ENCODE measurements at places on chromosomes 16 and 17.

DNA sequence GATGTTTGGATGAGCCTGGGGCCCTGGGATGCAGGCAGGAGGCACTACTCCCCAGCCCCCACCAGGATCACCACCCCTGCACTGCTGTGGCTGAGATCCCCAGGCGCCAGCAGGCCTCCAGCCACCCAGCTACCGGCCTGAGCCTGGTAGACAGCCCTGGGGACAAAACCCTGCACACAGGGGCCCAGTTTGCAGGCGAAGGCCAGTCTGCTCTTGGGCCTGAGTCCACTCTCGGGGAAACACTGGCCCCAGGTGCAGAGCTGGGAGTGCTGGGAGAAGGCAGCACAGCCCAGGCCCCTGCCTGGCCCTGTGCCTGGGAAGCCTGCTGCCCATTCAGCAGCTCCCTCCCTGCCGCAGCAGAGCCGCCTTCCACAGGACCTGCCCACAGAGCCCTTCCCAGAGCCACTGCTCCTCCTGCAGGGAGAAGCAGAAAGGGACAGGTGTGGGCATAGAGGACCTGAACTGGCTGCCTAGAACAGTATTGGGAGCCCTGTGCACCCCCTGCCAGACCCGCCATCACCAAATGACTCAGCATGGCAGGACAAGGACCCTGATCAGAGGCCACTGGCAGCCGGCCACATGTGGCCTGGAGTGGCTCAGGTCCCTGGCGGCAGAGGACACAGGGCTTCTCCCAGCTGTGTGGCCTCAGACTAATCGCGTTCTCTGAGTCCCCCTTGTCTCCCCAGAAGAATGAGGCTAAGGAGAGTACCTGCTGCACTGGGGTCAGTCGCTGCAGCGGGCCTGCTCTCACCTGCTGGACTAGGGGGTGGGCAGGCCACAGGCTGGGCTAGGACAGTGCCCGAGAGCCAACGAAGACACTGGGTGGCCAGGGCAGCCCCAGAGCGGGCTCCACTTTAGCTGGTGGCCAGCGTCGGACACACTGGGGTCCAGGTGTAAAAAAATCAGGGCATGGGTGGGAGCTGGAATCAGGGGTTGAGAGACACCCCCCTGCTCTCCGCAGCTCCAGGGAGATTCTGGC, 10.7 kb downstream of the MSRB1 start:
- peak; percentile 40 for DNase-seq

DNA sequence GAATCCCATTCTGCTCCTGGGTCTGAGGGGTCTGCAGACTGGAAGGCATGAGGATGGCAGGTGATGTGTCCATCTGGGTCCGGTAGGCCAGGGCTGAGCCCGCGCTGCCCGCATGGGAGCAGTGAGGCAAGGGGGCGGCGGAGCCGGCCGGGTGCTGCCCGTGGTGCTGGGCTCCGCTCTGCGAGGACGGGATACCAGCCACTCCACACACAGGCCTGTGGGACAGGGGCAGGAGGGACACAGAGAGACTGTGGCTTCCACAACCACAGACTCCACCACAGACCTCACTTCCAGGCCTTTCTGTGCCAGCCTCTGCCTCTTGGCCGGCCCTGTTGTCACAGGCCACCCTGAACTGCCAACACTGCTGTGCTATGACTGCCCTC, 25.4 kb downstream of the MAP1LC3B start:
- no peak for DNase-seq

DNA sequence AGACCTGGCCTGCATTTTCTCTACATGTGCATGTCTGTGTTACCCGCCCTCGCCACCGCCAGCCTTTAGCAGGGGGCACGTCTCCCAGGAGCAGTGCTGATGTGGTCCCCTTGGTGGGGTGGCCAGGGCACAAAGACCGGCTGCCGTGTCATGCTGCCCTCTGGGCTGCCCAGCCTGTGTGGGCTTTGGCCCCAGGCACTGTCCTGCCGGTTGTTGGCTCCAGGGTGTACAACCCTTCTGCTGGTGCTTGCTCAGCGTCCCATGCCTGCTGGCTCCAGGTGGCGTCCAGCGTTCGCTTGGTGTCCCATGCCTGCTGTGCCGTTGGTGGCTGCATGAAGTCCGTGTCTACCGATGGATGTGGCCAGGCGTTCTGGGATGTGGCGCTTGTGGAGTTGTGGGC, 4.1 kb downstream of the BAIAP2 start:
- DNase-seq: no peak

DNA sequence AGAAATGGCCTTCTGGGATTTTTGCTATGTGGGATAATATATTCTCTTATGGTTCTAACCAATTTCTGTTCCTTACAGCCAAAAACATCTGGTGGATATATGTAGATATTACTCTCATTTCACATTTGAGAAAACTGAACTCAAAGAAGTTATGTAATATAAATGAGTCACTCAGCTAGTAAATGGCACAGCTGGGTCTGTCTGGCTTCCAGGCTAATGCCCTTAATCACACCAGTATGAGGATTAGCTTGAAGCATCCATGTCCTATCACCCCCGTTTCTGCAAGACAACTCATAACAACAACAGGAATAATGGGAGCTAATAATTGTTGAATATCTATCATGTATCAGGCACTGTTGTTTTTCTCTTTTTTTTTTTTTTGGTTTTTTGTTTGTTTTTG, 34.4 kb upstream of the USP7 start:
- no peak for DNase-seq

- DNase-seq: no peak
Measured at GRCh38 chr17:68910789-68911431, 44.3 kb downstream of the ABCA8 start.

GRCh38 chr17:14756479-14756878, 455.6 kb downstream of the HS3ST3B1 start:
- no peak for DNase-seq

- peak; percentile 16 for DNase-seq
Measured at GRCh38 chr16:30637944-30638343, 12.8 kb upstream of the PRR14 start.

DNA sequence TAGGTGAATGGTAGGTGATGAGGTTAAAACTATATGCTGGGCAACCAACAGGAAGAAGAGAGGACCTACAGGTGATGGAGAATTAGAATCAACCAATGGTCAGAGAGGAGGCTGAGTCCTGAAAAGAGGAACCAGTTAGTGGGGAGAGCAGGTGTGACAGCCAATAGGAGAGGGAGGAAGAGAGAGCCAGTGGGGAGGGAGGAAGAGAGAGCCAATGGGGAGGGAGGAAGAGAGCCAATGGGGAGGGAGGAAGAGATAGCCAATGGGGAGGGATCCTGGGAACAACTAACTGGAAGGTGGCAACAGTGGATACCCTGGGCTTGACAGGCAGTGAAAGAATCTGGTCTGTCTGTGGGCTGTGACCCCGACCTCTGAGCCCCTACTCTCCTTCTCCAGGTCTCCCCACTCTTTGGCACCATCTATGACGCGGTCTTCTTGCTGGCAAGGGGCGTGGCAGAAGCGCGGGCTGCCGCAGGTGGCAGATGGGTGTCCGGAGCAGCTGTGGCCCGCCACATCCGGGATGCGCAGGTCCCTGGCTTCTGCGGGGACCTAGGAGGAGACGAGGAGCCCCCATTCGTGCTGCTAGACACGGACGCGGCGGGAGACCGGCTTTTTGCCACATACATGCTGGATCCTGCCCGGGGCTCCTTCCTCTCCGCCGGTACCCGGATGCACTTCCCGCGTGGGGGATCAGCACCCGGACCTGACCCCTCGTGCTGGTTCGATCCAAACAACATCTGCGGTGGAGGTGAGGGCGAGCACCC, 3.7 kb downstream of the GUCY2D start:
- DNase-seq: no peak

GRCh38 chr17:37605813-37606505, 3.3 kb downstream of the SYNRG start:
- no peak for DNase-seq

DNA sequence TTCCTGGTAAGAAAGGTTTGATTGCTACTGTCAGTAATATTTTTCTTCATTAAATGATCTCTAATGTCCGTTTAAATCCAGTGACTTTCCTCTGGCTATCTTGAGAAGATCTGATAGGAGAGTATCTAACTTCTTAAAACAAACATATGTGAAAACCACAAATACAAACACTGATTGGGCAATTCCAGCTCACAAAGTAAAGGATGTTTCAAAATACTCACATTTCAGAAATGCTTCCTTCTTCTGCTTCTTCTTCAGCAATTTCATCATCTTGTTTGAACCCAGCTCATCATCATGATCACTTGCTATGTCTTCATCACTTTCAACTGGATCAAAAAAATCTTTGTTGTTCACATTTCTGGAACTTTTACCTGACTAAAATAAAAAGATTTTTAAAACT, 64.3 kb upstream of the RBL2 start:
- DNase-seq: no peak

DNA sequence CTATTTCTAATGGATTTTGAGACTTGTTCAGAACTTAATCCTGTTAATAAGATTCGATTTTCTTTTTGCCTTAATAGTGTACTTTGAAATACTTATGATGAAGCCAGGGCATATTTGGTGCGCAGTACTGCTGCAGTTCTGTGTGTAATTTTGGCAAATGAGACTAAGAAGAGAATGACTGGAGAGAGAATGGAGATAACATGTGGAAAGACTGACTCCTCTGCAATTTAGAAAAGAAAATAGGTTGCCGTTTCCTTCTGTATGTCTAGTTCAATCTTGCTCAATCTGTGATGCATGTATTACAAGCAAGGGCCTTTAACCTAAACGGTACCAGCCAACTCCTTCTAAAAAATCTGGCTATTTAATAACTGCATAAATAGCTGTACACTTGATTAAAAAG, 285.1 kb upstream of the CDH11 start:
- DNase-seq: no peak

DNA sequence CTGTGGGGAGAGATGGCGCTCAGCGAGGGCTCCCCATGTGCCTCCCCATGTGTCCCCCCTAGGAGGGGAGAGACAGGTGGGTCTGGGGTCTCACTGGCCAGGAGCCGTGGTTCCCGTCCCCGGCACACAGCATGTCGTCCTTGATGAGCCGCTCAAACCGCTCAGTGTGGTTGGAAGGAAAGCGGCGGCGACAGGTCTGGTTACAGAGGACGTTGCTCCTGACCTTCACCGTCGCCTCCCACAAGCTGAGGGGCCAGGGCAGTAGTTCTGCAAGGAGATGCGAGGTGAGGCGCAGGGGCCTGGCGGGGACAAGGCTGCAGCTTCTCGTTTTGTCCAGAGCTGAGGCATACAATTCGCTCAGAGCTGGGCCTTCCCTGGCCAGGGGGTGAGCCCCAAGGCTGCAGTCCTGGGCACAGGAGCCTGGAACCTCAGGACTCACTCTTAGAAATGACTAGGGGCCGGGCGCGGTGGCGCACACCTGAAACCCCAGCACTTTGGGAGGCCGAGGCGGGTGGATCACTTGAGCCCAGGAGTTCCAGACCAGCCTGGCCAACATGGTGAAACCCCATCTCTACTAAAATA, 22.8 kb upstream of the UBE2I start:
- DNase-seq: no peak

DNA sequence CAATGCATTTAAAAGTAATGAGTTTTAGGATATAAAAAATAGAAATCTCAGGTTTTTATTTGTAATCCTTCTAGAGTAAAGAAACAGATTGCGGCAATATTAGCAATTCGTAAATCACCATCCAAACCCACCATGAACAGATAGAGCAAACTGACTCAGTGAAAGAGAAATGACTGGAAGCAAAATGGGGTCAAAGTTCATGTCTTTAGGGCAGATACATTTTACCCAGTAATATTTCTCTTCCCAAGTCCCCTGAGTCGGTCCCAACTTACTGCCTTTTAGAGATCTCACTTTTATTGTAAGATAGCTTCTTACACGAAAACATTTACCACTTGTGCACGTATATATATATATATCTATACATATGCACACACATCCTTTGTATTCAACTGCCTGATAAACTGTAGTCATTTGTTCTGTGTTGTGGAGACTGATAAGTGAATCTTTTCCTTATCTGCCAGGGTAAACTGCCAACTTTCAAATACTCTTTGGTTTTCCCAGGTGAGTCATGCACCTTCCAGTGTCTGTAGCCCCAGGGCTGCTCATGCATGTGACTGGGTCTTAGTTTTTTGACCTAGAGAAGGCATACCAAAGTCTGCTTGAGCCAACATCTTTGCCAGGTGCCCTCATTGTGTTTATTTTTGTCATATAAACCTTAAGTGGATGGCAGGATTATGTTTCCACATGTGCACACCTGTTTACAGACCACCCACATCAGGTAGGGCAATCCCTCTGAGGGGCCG, 7.8 kb upstream of the IRF8 start:
- peak; percentile 64 for DNase-seq

DNA sequence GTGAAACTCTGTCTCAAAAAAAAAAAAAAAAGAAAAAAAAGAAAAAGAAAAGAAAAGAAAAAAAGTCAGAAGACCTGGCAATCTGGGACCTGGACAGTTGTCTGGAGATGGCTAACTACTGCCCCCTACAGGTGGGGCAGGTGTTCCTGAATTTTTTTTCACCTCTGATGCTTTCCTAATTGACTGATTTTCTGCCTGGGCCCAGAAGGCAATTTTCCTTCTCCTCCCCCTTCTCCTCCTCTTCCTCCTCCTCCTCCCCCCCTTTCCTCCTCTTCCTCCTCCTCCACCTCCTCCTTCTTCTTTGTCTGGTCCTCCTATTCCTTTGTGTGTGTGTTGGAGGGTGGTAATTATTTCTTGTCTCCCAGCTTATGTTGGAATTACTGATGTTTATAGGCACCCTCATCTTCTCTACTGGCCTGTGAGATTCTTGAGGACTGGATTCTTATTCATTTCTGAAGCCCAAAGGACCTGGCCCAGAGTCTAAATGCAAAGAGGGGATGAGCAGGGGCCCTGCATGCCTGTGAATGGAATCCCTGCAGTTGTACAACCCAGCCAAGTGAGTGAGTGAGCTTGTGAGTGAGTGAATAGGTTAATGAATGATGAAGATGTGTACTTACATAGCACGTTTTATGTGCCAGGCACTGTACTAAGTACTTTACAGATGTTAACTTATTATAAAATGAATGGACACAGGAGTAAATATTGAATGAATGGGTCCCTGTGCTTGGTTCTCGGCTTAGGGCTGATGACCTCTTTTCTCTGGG, 26.9 kb downstream of the IRX5 start:
- DNase-seq: peak; percentile 53

DNA sequence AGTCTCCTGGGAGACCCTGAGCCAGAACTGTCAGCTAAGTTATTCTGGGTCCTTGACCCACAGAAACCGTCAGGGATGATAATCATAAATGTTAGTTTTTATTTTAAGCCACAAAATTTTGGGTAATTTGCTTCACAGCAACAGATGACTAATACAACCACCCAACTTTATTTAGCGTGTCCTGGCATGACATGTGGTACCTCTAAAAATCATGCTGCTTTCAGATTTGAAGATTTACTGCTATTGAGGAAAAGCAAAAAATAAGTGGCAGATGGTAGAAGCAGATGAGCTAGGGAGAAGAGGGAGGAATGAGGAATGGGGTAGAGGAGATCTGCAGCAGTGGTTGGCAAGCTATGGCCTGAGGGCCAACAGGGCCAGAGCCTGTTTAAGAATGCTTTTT, 90.4 kb downstream of the TMEM100 start:
- DNase-seq: no peak

- no peak for DNase-seq
Measured at GRCh38 chr17:19718041-19718612, 1.7 kb upstream of the SLC47A2 start.

DNA sequence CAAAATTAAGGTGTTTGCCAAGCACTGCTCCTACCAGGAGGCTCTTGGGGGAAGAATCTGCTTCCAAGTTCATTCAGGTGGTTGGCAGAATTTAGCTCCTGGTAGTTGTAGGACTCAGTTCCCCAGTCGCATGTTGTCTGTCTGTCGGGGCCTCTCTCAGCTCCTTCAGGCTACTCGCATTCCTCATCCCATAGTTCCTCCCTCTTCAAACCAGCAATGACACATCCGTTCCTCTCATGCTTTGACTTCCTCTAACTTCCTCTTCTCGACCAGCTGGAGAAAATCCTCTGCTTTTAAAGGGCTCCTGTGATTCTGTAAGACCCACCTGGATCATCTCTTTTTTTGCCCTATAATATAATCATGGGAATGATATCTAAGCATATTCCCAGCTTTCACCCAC, 108.1 kb downstream of the PMP22 start:
- DNase-seq: peak; percentile 17

Data from urothelium cell line (cell line).